ENCODE measurements at places on chromosomes 11 and 22.

DNA sequence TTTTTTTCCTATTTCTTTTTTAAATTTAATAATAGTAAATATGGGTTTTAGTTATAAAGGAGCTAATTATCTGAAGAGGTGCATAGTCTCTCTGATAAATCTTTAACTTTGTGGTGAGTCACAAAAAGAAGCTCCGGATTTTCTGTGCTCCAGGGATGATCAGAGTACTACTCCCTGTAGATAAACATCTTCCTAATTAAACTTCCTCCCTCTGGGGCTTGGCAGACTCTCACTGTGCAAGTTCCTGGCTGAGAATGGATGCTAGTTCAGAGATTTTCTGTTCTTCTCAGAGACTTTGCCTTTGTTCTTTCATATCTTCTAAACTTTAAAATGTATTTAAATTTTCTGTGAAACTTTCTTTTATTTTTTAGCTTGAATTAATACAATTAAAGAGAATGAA lies at the start of gene OR10G7:
OR10G7 (minus strand) TSS at position 72 of the 400 bp plus-strand sequence. CDS start 2,324 bp downstream, outside the sequence.
- DNase-seq: no peak

DNA sequence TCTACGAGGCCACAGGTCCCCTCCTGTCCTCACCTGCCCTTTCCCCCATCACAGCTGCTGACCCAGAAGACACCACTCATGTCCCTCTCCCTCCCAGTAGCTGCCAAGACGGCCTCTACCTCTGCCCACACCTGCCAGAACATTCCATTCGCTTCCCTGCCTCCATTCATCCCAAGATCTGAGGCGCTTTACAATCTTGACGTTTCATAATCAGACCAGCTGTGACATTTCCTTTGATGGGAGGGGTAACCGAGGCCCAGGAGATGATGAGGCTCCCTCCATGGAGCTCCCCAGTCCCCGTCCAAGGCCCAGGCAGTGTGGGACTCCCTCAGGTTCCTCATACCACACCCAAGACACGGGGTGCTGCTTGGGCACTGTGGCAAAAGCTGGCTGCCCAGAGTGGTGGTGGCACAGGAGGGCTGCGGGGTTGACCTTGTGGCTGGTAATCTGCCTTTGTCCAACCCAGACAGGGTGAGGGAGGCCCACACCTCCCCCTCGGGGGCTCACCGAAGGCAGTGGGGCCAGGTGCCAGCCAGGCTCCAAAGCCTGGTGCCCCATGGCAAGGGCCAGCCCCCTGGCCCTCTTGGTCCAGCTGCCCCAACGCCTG lies 17.3 kb downstream of the PHLDA2 start:
- no peak for DNase-seq

GRCh38 chr11:69403556-69404215 lies 77.8 kb upstream of the LINC01488 start:
- no peak for DNase-seq

DNA sequence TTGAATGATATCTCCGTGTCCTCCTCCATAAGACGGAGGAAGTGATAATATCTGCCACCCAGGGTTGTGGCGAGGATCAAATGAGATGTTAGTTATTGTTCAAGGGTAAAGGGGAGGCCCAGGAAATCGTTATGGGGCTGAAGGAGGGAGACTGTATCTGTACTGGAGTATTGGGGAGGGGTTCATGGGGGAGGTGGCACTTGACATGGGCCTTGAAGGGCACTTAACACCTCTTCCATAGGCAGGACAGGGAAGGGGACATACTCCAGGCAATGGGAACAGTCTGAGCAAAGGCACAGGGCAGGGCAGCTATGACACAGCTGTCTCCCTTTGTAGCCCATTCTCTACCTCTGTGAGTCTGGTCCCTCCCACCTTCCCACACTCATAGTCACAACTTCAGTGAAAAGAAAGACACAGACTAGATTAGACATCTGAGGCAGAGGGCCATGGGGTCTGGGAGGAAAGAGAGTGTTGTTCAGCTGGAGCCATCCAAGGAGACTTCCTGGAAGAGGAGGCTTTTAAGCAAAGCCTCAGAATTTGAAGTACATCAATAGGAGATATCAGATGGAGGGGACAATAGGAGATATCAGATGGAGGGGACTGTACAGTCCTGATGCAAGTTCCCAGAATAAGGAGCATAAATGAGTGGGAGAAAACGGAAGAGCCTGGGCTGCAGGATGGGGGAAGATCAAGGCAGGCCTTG lies 15.8 kb upstream of the DGKZ start:
- DNase-seq: no peak

- DNase-seq: no peak
These were observed 70.5 kb downstream of the LINC01488 start for GRCh38 chr11:69551963-69552362.

DNA sequence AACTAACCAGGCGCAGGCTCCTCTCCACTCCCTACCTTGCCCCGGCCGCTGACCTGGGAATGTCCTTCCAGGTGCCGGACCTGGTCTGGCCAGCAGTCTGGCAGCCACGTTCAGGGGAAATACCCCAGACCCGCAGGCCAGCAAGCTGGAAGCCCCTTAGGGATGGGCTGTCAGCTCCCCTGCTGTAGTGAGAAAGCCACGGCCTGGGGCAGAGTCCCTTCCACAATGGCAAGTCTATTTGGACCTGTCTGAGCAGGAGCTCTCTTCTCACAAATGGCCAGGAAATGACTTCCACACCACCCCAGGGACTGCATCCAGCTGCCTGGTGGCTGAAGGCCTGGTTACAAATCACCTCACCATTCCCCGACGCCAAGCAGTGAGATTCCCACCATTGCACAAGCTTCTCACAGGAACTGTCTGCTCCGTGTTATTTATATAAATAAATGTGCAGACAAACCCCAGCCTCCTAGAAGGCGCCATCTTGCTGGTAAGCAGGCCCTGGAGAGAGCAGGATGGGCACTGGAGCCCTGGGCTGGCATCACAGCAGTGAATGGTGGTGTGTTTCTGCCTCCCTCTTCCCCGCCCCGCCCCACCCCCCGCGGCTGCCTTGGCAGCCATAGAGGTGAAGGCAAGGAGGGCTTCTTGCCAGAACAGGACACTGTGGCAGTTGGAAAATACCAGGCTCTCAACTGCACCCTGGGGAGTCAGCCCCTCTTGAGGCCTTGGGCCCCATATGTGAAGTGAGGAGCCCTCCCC lies 23.7 kb downstream of the RSPH14 start:
- no peak for DNase-seq

GRCh38 chr11:116790167-116791001 lies 1.3 kb downstream of the APOA5 start:
- no peak for DNase-seq

GRCh38 chr11:29657709-29658108 lies 359.1 kb downstream of the KCNA4 start:
- DNase-seq: no peak

- no peak for DNase-seq
These were observed 7.6 kb downstream of the VPS37C start for GRCh38 chr11:61153593-61154095.

GRCh38 chr11:3989921-3990290 lies 104.7 kb upstream of the RRM1 start:
- no peak for DNase-seq

- no peak for DNase-seq
These were observed 380.1 kb downstream of the SHANK2 start for GRCh38 chr11:70872299-70872698.

DNA sequence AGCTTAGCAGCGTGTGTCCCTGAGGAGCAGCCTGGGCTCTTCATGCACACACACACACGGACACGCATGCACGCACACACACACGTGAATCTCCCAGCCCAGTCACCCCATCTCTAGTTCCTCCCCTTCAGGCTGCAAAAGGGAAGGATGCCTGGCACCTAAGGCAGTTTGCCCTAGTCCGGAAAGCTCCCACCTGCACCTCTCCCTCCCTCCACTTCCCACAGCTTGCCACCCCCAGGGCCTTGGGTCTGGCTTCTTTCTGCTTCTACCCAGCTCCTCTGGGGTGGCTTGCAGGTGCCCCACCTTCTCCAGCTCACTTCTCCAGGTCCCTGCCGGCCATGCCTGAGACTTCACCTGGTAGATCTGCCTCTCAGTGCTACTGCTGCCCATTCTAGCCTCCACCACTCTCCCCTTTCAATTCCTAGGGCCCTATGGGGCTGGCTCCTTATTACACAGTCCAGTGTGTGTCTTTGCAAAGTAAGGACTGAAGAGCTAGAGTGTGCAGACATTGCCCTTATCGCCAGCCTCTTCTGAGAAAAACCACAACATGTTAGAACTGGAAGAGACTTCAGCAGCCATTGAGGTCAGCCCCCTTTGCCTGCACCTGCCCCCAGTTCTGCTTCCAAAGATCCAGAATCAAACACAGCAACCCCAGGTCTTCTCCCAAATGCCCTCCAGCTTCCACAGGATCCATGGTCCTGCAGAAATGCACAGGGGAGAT lies 33.5 kb upstream of the CHST1 start:
- DNase-seq: no peak

DNA sequence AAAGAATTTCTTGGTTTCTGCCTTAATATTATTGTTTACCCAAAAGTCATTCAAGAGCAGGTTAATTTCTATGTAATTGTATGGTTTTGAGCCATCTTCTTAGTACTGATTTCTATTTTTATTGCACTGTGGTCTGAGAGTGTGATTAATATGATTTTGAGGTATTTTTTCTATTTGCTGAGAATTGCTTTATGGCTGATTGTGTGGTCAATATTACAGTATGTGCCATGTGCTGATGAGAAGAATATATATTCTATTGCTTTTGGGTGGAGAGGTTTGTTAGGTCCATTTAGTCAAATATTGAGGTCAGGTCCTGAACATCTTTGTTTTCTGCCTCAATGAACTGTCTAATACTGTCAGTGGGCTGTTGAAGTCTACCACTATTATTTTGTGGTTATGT lies 20.7 kb upstream of the RAB38 start:
- DNase-seq: no peak

GRCh38 chr11:93025558-93026255 lies 56.3 kb downstream of the MTNR1B start:
- no peak for DNase-seq

DNA sequence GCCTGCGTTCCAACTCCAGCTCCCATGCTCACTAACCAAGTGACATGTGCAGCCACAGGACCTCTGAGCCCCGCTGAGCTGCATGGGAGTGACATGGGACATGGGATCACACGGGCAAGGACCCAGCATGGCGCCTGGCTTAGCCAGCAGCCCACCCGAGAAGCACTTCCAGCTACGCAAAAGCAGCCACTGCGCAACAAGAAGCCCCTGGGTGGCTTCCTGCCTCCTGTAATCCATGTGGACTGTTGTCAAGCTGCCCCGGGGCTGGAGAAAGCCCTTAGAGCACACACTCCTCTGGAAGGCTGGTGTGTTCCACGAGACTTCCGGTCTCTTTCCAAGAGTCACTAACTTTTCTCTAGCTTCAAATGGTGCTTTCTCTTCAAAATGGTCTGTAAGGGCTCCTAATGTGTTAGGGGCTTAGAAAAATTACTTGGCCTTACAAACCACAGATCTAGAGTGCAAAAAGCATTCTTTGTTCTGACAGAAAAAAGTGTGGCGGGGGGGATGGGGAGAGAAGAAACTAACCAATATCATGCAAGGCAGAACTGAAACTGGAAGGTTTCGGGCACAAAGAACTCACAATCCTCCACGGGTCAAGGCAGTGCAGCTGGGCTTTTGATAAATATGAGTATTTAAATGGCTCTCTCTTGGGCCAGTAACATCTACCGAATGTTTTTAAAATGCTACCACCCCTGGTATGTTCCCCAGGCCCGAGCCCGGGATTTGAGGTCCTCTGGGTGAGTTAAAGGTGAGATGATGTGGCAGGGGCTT lies 5.5 kb downstream of the C11orf24 start:
- DNase-seq: no peak

- DNase-seq: no peak
These were observed 12.7 kb upstream of the POLD3 start for GRCh38 chr11:74579577-74580270.

DNA sequence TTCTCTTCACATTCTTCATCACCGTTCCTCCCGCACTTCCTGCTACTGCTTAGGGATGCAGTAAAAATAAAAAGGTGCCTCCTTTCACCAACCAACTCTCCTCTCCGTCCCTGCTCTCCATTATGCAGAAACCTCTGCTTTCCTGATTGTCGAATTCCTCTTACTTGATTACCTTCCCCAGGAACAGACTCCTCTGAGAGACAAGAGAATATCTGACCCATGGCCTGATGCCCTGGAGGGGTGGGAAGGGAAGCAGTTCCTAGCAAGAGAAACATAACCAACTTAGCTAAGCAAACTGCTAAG lies 80.9 kb downstream of the TRIM29 start:
- no peak for DNase-seq

All from inflammatory macrophage treated with lipopolysaccharide for 1 hour (primary cell).